ENCODE measurements at places on chromosomes 3 and 15.

GRCh38 chr15:93372865-93373223, 283.8 kb upstream of the RGMA start:
- DNase-seq = no peak

DNA sequence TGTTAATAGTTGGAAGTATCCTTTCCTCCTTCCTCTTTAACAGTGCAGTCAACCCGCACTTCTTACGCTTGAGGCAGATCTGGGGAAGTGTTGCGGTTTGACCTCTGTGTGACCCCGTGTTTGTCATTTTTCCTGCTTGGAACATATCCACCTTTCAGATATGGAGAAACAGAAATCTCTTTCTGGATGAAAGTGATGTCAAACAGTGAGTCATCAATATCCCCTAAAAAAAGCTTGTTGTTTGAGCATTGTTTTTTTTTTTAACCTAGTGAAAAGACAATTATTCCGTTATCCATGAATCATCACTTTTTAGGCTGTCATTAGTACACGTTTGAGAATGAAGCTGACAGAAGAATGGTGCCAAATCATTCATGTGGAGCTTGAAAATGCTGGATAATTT, 293.7 kb downstream of the ARPP21 start:
- no peak for DNase-seq

GRCh38 chr3:5036858-5037257, 57.6 kb downstream of the BHLHE40 start:
- DNase-seq = no peak

- no peak for DNase-seq
These were observed 20.4 kb downstream of the SEC61A1 start for GRCh38 chr3:128072454-128073184.

DNA sequence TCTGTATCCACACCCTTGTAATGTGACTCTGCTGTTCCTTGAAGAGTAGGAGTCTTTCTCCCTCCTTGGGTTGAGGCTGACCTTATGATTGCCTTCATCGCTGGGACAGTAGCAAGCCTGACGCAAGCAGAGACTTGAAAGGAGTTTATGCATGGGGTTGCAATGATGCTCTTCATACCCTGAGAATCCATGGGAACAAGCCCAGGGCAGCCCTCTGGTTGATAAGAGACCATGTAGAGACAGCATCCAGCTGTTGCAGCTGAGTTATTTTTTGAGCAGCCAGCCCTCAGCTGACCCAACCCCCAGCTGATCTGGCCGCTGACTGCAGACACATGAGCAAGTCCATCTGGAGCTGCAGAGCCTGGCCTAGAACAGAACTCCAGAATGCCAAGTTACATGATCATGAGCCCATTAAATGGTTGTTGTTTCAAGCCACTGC, 60.6 kb upstream of the ARNT2 start:
- DNase-seq = no peak

- DNase-seq = no peak
These were observed 38.9 kb upstream of the DCLK3 start for GRCh38 chr3:36803091-36803791.

- no peak for DNase-seq
These were observed 728.9 kb upstream of the DPPA4 start for GRCh38 chr3:110066206-110066605.

GRCh38 chr15:69497667-69498066, 45.0 kb downstream of the RPLP1 start:
- DNase-seq = no peak

DNA sequence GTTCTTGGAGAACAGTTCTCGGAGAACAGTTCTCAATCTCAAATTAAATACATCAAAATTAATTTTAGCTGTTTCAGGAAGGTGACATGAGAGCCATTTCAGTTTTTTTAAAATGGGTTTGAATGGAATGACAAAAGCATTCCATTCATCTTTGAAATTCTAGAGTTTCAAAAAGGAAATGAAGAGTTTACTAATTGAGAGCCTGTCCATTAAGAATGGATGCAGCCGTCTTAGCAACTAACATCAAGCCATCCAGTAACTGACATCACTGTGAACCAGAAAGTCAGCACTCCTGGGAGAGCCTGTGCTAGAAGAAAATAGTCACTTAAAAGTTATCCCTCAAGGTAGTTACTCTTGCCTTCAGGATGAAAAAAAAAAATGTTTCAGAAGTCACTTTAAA, 47.0 kb upstream of the FSTL1 start:
- DNase-seq = no peak

DNA sequence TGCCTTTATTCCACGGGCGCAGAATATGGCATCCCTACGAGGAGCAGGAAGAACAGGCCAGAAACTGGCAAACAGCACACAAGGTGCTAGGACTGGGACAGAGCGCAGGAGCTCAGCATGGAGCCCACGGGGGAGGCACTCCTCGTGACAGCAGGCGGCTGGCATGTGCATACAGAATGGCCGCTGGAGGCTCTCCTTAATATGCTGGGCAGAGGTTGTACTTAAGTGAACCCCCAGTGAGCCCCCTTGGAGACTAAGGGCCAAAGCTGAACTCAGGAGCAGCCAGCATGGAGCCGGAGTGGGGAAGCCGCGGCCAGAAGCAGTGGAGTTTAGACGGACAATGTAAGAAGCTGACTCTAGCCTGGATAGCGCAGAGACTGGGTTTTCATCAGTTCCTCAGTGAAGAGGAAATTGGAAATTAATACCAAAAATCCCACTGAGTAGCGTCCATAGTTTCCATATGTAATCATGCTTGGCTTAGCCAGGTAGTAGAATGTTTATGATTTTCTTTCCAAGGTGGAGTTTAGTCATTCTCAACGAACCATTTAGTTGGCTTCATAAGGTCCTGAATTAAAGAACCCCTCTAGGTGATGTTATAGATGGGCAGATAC, 69.4 kb downstream of the EPHB3 start:
- DNase-seq = no peak

DNA sequence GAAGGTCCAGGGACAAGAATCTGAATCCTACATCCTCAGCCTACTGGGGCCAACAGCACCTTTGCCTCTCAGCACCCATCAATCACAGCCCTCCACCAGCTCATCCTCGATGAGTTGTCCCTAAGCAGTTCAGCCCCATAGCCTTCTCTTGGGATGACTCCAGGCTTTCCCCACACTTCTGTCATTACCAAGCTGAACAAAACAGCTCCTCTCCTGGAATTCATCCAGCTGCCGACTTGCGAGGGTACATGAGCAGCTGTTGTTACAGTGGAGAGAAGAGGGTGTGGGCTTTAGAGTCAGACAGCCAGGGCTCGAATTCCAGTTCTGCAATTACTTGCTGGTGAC, 69.0 kb upstream of the THBS1 start:
- no peak for DNase-seq

DNA sequence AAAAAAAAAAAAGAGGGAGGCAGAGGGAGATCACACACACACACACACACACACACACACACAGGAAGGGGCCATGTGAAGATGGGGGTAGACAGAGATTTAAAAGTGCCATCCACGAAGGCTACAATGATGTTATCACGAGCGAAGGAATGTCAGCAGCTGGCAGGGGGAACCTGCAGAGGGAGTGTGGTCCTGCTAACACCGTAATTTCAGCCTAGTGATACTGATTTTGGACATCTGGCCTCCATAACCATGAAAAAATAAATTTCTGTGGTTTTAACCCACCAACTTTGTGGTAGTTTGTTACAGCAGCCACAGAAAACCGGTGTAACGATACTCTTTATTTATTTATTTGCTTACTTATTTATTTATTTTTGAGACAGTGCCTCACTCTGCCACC, 76.0 kb downstream of the TMCO5A start:
- no peak for DNase-seq

DNA sequence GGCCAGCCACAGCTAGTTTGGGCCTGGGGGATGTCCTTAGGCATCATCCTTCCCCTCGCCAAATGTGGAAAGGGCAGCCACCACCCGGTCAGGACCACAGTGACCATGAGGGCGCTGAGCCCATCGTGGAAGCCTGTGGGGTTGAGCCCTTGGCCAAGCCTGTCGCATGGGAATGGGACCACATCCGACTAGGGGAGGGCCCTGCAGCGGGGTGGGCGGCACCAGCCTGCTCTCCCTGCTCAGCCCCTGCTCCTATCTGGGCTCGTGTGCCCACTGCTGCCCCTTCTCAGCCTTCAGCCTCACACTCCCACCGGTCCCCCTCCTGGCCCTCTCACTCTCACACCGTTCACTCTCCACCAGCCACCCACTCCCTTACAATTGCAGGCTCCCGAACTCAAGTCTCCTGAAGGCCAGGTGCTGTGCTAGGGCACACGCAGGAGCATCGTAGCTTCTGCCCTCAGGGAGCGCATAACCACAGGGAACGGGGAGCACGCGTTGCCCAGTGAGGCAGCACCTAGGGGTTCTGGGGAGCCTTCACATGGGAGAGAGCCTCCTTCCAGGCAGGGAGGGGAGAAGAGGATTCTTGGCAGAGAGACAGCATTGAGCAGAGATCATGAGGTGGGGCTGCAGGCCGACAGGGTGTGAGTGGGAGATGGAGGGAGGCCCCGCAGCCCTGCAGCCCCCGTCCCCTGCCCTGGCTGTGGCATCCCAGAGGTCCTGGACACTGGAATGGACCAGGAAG, 26.1 kb downstream of the LOXL1 start:
- DNase-seq = no peak

GRCh38 chr3:178588628-178589027, 52.4 kb downstream of the KCNMB2 start:
- no peak for DNase-seq

DNA sequence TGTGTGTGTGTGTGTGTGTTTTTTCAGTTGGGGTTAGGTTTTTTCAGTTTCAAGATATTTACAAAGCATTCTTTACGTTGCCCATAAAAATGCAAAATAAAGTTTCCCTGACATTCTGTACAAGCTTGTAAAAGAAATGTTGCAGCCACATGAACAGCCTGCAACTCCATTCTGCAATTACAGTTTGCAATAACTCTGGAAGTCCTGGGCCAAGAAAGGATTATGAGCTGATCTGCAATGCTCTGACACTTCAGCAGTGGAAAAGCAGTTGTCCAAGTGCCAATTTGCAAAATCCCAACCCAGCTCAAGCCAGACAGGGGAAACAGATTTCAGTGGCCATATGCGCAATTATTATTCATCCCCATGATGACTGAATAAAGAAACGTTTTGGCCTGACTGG, 322.1 kb downstream of the MEX3B start:
- no peak for DNase-seq

- no peak for DNase-seq
These were observed 40.1 kb downstream of the ACAN start for GRCh38 chr15:88843334-88843733.

DNA sequence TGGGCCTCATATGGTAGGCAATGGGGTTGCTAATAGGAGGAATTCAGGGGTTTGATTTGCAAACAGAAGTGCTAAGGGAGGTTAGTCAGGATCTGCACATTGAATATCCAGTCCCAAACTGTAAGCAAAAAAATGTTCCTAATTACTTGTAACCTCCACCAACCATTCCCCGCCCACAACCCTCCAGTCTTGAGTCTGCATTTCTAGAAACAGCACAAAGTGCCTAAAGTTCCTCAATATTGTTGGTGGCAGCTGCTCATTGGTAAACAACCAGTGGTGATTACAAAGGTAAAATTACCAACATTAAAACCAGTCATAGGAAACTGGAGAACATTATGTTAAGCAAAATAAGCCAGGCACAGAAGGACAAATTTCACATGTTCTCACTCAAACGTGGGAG, 18.9 kb downstream of the HDC start:
- no peak for DNase-seq

DNA sequence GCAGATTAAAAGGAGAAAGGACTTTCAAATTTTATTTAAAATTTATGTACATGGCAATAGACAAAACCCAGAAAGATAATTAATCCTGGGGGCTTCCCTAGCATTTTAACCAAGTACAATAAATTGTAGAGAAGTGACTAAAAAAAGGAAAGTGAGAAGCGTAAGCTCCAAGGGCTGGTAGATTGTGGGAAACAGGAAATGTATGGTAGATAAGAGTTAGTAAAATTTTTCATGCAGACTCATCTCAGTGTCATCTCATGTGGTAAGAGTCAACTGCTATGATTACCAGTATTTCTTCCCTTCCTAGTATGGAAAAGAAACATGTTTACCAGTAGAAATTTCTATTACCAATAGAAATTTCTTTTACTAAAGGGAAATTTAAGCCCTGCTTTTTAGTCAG, 464.3 kb upstream of the AGTR1 start:
- no peak for DNase-seq

GRCh38 chr3:134675726-134676256, 25.0 kb upstream of the KY start:
- no peak for DNase-seq

DNA sequence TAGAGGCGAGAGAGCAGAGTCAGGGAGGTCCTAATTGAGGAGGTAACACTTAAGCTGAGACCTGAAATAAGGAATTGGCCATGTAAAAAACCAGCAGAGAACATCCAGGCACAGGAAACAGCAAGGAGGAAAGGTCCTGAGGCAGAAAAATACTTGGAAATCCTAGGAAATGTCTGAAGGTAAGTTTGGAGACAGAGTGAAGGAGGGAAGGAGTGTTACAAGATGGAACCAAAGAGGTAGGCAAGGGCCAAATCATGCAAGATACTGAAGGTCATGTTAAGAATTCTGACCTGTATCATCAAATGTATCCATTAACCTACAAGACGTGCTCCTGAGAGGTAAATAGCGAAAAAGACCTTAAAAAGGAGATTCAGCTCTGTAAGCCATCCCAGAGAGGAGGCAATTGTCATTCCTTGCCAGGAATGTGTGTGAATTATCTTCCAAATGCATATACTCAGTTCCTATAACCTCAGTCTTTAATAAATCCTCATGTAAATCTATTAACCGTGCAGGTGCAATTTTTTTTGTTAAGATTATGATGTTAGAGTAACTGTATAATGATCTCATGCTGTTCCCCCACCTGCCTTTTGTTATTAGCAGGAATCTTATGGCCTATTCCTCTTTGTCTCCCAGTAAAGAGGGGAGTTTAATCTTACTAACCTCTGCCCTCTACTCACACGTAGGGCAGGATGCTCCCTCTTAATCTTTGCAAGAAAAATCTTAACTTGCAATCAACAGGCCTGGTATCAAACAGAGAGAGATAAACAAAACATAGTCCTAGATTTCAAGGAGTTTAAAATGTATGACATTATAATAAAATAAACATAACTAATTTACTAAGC, 166.9 kb downstream of the ULK4 start:
- no peak for DNase-seq

All from NCI-H774 (cell line).